ENCODE measurements at places on chromosomes 6 and 20. TPM values are rescaled to one million over a fixed set of nuclear protein-coding genes. Genes with fewer than 3 reads are reported as not detected.

- peak overlapping the region; percentile 58 for H3K27ac ChIP-seq
- no peak overlapping the region for H3K4me3 ChIP-seq
- no peaks in the 10 kb centered on the region for H3K27me3 ChIP-seq
- H3K4me1 ChIP-seq: peaks cover 13% of the 10 kb centered on the region
- DNase-seq: no peak
- no peaks in the 10 kb centered on the region for H3K36me3 ChIP-seq
These were observed 32.6 kb downstream of the NTSR1 start for GRCh38 chr20:62741191-62741691.

Gene HAO1
- not detected for polyA plus RNA-seq

DNA sequence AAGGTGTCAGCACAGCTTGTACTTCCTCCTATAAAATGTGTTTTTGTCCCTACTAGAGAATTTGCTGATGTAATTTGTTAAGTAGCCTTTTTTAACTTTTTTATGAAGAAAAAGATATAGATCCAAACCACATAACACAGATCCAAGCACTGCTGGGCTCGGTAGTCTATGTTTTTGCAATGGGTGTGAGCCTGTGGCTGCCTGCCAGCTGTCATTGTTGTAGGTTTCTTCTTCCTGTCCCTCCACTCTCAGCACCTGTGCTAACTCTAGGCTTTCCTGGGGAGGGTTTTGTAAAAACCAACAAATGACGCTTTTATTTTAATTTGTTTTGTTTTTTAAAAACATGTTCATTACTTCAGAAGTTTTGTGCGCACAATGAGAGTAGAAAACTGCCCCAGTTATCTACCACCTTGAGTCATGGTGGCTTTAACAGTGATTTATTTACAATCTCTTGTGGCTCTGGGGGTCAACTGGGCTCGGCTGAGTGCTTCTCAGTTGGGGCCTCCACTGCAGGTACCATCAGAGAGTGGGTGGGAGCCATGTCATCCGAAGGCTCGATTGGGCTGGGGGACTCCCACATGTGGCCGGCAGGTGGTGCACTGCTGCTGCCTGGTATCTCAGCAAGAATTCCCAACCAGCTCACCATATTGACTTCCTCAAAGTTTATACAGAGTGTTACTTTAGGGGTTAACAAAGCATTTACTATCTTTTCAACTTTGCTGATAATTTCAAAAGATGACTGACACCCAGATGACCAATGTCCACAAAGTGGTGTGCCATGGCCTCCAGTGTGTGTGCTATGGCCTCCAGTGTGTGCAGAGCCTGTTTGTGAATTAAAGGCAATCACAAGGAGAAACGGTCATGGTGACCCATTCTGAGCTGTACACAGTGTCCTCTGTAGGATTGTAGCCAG is 3.0 kb upstream of the CCR6 start:
- H3K4me1 ChIP-seq: no peaks in the 10 kb centered on the region
- H3K36me3 ChIP-seq: no peaks in the 10 kb centered on the region
- no peak overlapping the region for H3K27ac ChIP-seq
- no peaks in the 10 kb centered on the region for H3K27me3 ChIP-seq
- no peak for DNase-seq

Gene TMEM14A
- polyA plus RNA-seq: 20.9 TPM

DNA sequence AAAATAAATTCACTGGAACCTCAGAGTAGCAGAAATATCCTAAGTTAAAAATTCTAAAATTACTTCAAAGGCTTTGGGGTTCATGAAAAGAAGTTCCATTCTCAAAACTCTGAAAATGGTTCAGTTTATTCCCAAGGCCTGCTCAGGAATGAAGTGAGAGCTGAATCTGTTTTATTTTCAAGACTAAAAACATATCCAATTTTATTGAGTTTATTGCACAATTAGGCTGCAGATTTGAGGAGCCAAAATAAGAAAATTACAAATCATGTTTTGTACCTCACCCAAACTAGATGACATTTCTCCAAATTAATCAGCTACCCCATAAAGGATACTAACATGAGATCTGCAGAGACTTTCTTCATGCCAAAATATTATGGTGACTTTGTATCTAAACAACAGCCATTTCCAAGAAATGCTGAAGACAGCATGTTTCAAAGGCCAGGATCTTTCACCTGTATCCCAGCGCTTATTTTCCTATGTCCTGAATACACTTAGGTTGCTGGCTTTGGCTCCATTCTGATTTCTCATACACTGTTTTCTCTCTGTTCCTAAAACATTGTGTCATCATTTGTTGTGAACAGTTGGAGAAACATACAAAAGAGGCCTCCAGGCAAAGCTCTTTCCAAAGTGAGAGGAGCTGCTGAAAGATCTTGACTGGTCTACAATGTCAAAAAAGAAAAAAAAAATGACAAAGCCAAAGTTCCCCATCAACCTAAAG is 85.7 kb upstream of the F13A1 start:
- no peaks in the 10 kb centered on the region for H3K4me1 ChIP-seq
- no peaks in the 10 kb centered on the region for H3K27me3 ChIP-seq
- no peak overlapping the region for H3K27ac ChIP-seq
- no peaks in the 10 kb centered on the region for H3K36me3 ChIP-seq
- H3K4me3 ChIP-seq: no peak overlapping the region

DNA sequence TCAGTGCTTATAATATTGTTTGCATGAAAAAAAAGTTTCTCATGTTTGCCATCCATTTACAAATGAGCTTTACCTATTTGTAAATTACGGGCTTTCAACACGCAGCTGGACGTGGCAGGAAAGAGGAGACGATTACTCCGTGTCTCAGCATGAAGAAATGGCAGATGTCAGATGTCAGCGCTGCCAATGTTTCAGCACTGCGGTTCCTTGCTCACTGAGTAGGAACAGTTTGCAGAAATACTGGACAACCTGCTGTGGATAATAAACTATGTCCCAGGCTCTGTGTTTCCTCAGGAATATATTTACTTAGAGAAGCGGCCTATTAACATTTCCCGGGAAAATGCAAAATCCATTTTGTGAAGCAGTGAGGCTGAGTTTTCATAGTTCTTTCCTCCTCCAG is 22.7 kb downstream of the RAMACL start:
- no peak overlapping the region for H3K27ac ChIP-seq
- no peak for DNase-seq
- H3K27me3 ChIP-seq: no peaks in the 10 kb centered on the region
- H3K4me3 ChIP-seq: no peak overlapping the region
- H3K36me3 ChIP-seq: peaks cover 24% of the 10 kb centered on the region

- DNase-seq: no peak
- H3K27ac ChIP-seq: no peak overlapping the region
- H3K4me3 ChIP-seq: no peak overlapping the region
These were observed 3.3 kb upstream of the PXDC1 start for GRCh38 chr6:3754776-3755175.

Gene FRS3
- 4.3 TPM for polyA plus RNA-seq

Gene PDYN
- not detected for polyA plus RNA-seq

Gene AIF1
- not detected for polyA plus RNA-seq

DNA sequence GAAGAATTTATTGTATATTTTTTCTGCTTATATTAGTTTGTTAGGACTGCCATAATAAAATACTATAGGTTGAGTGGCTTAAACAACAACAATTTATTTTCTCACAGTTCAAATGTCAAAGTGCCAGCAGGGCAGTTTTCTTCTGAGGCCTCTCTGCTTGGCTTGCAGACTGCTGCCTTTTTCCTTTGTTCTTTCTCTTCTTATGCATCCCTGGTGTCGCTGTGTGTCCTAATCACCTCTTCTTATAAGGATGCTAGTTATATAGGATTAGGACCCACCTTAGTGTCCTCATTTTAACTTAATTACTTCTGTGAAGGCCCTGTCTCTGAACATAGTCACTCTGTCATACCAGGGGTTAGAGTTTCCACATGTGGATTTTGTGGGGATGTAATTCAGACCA is 354.4 kb downstream of the NKAIN2 start:
- no peak overlapping the region for H3K27ac ChIP-seq
- H3K4me3 ChIP-seq: no peak overlapping the region
- no peaks in the 10 kb centered on the region for H3K4me1 ChIP-seq
- no peaks in the 10 kb centered on the region for H3K27me3 ChIP-seq
- H3K36me3 ChIP-seq: no peaks in the 10 kb centered on the region
- no peak for DNase-seq

Gene C6orf15
- polyA plus RNA-seq: not detected

DNA sequence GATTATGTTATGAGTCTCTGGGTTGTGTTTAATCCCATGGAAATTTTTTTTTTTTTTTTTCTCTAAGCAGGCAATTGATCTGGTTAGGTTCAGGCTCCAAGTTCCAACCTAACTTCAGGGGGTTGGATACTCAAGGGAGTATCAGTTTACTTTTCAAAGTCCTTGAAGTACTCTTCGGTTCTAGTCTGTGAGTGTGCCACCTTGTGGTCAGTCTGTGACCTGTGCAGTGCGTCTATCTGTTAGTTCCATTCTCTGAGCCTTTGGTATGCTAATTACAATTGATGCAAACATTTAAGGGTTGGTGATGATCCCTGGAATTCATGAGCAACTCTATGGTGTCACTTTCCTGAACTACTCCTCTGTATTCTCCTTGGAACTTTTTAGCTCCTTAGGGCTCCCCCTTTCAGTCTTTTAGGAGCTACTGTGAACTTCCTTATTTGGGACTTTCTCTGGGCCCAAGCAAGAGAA is 342.0 kb downstream of the SOX4 start:
- no peaks in the 10 kb centered on the region for H3K27me3 ChIP-seq
- peak; percentile 69 for DNase-seq
- no peak overlapping the region for H3K4me3 ChIP-seq
- H3K36me3 ChIP-seq: no peaks in the 10 kb centered on the region
- H3K4me1 ChIP-seq: no peaks in the 10 kb centered on the region
- H3K27ac ChIP-seq: no peak overlapping the region

- no peak for DNase-seq
- no peak overlapping the region for H3K27ac ChIP-seq
- H3K4me1 ChIP-seq: no peaks in the 10 kb centered on the region
These were observed 497.1 kb upstream of the ARID1B start for GRCh38 chr6:156280065-156280464.

GRCh38 chr20:34876406-34877282 is at the start of gene ACSS2:
Gene ACSS2 (plus strand): TSS chr20:34876612. CDS start chr20:34876646, 34 bp downstream.
- H3K36me3 ChIP-seq: no peaks in the 10 kb centered on the region
- H3K4me3 ChIP-seq: peak within 1 kb of the TSS; percentile 67

Data from IMR-90 (cell line).